ENCODE measurements at places on chromosomes 5 and 9. TPM values are rescaled to one million over a fixed set of nuclear protein-coding genes. Genes with fewer than 3 reads are reported as not detected.

GRCh38 chr5:34660444-34660843 is 4.3 kb downstream of the RAI14 start:
- no peaks in the 10 kb centered on the region for H3K36me3 ChIP-seq
- H3K27ac ChIP-seq = no peak overlapping the region
- peaks cover 13% of the 10 kb centered on the region for H3K4me1 ChIP-seq

- H3K27me3 ChIP-seq = no peaks in the 10 kb centered on the region
- H3K36me3 ChIP-seq = no peaks in the 10 kb centered on the region
- DNase-seq = no peak
- H3K4me3 ChIP-seq = no peak overlapping the region
- peak overlapping the region; percentile 60 for H3K27ac ChIP-seq
These were observed 101.9 kb downstream of the SLC28A3 start for GRCh38 chr9:84238652-84239051.

The C1QTNF3 gene
- total RNA-seq = 1.1 TPM

The BTNL9 gene
- total RNA-seq = not detected

The GPRIN1 gene
- 1.4 TPM for total RNA-seq

DNA sequence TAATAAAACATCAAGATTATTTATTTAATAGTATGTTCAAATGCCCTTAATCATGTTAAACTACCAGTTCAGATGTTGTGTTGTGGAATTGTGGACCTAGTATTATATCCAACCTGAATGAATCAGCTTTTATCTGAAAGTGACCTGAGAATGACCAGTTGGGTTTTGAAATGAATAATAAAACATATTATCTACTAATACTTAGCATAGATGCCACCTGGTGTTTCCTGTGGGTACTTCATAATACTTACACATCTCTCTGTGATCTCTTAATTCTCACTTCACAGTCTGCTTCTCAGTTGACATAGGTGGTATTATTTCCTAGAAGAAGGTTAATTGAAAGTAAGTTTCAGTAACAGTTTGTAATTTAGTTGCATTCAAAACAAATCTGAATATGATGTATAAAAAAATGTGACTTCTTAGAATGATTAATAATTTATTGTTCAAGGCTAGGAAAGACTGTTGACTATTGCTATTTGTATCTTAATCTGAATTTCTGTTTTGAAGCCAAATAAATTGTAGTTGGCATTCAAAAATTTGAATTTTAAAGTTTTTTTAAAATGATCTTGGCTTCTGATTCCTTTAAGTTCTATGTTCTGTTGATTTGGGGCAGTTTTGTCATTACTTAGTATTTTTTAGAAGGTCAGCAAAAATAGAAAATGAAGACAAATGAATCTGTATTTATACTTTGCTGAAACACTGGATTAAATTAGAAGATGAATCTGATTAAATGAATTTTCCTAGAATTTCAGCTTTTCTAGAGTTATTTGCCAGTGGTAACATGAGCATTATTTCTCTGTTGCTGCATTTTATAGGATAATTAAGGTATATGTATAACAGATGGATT is 48.2 kb downstream of the KIF2A start:
- no peak for DNase-seq
- no peaks in the 10 kb centered on the region for H3K27me3 ChIP-seq

DNA sequence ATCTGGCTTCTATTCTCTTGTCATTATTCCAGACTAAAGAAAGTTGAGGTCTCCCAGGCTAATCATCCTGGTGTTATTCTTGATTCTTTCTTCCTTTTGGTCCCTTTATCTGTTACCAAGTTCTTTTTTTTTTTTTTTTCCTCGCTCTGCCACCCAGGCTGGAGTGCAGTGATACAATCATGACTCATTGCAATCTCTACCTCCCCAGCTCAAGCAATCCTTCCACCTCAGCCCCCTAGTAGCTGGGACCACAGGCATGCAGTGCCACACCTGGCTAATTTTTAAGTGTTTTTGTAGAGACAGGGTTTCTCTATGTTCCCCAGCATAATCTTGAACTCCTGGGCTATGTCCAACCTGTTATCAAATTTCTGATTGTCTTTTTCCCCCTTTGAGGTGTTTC is 126.6 kb upstream of the DHFR start:
- no peak overlapping the region for H3K27ac ChIP-seq
- H3K36me3 ChIP-seq = peaks cover 27% of the 10 kb centered on the region
- no peak for DNase-seq
- no peaks in the 10 kb centered on the region for H3K27me3 ChIP-seq
- H3K4me1 ChIP-seq = peaks cover 15% of the 10 kb centered on the region

The CYLC2 gene
- total RNA-seq = not detected

- H3K27ac ChIP-seq = no peak overlapping the region
- H3K36me3 ChIP-seq = peaks cover 38% of the 10 kb centered on the region
- DNase-seq = no peak
- H3K27me3 ChIP-seq = no peaks in the 10 kb centered on the region
- no peak overlapping the region for H3K4me3 ChIP-seq
These were observed 4.2 kb downstream of the DOCK2 start for GRCh38 chr5:169641253-169641652.

DNA sequence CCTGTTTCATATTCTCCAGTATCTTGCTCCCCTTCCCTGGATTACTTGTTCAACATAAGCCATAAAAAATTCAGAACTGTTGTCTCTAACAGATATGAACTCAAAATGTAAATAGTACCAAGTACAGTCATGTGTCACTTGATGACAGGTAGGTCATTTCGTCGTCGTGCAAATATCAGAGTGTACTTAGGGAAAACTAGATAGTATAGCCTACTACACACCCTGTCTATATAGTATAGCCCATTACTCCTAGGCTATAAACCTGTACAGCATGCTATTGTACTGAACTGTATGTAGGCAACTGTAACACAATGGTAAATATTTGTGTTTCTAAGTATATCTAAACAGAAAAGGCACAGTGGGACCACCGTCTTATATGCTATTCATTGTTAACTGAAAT is 39.1 kb downstream of the SMIM15 start:
- no peaks in the 10 kb centered on the region for H3K4me1 ChIP-seq
- peaks cover 5% of the 10 kb centered on the region for H3K36me3 ChIP-seq
- no peak overlapping the region for H3K27ac ChIP-seq
- no peak for DNase-seq
- H3K4me3 ChIP-seq = no peak overlapping the region
- H3K27me3 ChIP-seq = no peaks in the 10 kb centered on the region

DNA sequence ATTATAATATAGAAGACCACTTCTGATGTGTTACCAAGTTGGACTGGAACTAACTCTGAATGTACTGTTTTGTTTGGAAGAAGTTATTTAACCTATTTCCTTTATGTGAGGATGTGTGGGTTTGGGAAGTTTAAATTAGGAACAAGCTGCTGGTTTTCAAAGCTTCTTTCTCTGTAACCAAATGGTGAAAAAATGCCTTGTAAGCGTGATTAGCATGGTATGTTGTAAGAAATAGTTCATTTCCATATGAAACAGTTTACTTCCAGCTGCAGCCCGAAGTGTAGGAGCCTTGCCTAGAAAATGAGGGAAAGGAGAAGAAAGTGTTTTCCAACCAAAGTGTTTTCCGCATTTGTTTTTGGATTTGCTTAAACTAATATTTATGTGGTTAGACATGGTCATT is 36.0 kb downstream of the TTC1 start:
- DNase-seq = no peak
- H3K36me3 ChIP-seq = peaks cover 23% of the 10 kb centered on the region
- no peaks in the 10 kb centered on the region for H3K27me3 ChIP-seq

DNA sequence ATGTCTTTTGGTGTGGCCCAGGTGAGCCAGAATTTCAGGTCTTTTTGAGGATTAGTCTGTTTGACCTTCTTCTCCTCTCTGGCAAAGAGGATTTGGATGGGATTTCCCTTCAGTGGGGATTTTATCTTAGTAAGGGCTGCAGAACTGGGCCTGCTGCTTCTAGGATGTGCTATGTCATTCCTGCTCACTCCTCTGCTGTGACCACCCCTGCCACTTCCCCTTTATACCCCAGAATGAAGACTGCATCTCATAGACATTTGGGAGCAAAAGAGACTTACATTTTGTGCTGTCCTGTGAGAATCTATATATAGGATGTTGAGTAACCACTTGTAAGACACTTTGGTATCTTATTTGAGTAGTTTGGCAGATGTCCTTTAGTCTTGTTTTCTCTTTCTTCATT is 76.2 kb downstream of the ARHGAP26 start:
- H3K27me3 ChIP-seq = no peaks in the 10 kb centered on the region
- H3K36me3 ChIP-seq = no peaks in the 10 kb centered on the region
- H3K4me3 ChIP-seq = no peak overlapping the region
- H3K4me1 ChIP-seq = peaks cover 29% of the 10 kb centered on the region

- peaks cover 7% of the 10 kb centered on the region for H3K27me3 ChIP-seq
- H3K4me1 ChIP-seq = peaks cover 8% of the 10 kb centered on the region
- H3K27ac ChIP-seq = no peak overlapping the region
These were observed 16.7 kb upstream of the HSD17B4 start for GRCh38 chr5:119435436-119436132.

DNA sequence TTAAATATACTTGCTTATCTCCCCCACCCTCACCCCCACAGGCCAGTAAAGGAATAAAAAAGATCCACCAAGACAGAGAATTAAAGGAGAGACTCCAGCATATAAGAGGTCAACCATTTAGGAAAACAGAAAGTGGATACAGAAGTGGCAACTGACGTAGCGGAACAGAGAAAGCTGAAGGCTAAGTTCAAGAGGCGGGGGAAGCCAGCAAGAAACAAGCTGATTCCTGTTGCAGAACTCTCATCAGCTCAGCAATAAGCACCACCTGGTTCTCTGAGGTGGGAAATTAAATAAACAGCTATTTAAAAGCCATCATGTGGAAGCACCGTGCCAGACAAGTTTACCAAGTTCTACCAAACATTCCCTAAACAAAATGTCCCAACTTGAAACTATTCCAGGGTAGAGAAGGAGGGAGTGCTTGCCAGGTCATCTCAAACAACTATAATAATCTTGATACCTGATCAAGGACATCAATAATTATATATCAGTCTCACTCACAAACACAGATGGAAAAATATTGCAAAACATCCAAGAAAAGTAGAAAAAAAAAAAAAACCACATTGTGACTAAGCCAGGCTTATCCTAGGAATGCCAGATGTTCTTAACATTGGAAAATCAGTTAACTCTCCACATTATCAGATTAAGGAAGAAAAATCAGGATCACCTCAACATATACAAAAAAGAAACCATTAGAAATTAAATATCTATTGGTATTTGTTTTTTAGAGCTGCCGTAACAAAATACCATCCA is 7.3 kb upstream of the ARL15 start:
- peaks cover 12% of the 10 kb centered on the region for H3K27me3 ChIP-seq
- H3K4me1 ChIP-seq = no peaks in the 10 kb centered on the region
- no peaks in the 10 kb centered on the region for H3K36me3 ChIP-seq
- no peak overlapping the region for H3K27ac ChIP-seq

GRCh38 chr5:56637321-56637920 is 177.9 kb upstream of the MAP3K1 start:
- no peak overlapping the region for H3K27ac ChIP-seq
- H3K36me3 ChIP-seq = no peaks in the 10 kb centered on the region
- H3K4me3 ChIP-seq = no peak overlapping the region
- H3K4me1 ChIP-seq = peaks cover 3% of the 10 kb centered on the region

- DNase-seq = no peak
- H3K4me3 ChIP-seq = no peak overlapping the region
- no peaks in the 10 kb centered on the region for H3K27me3 ChIP-seq
- no peak overlapping the region for H3K27ac ChIP-seq
- H3K4me1 ChIP-seq = no peaks in the 10 kb centered on the region
These were observed 561.8 kb downstream of the CETN3 start for GRCh38 chr5:89847743-89848142.

The TRIM7 gene
- 1.8 TPM for total RNA-seq

DNA sequence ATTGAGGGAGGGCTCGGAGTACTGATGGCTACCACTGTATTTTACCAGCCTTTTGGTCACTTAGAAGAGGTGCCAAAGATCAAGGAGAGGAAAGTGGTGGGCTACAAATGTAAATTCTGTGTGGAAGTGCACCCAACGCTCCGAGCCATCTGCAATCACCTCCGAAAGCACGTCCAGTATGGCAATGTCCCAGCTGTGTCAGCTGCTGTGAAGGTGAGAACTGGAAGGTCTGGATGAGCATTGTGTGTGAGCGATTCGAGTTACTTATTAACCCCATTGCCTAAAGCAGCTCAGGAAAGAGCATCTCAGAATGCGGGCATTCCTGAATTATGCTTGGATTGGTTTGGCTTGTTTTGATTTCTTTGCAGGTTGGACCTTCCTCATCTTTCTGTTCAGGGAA is 67.5 kb downstream of the ZNF462 start:
- no peaks in the 10 kb centered on the region for H3K36me3 ChIP-seq
- no peak overlapping the region for H3K4me3 ChIP-seq
- DNase-seq = no peak
- no peaks in the 10 kb centered on the region for H3K27me3 ChIP-seq
- H3K27ac ChIP-seq = no peak overlapping the region

DNA sequence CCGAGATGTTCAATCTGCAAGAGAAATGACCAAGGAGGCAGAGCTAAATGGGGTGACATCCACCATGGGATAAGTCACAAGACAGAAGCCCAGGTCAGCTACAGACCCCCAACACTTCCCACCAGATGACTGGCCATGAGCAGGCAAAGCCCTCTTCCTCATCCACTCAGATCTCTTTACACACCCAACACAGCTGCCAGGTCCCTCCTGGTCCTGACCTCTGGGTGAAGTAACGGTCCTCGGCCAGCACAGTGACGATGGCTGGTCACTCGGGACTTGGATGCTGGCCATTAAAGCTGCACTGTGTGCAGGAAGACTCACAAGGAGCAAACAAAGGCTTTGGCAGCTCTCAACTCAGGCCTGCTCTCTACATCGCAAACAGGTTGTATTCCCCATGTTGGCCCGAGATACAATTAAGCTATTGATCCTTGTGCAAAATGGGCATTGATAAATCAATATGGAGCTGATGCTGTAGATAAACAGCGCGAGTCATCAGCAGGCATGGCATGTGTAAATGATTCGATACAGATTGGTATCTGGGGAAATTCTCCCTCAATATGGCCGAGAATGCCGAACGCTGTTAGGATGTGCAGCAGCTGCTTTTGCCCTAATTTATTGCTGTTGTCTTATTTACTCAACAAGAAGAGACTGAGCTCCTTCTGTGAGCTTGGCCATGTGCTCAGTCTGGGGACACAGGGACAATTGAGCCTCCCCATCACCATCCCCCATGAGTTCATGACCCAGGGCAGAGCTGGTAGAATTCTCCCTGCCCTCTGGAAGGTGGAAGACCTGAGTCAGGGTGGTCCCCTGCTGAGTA is 98.7 kb downstream of the C5orf15 start:
- no peak overlapping the region for H3K4me3 ChIP-seq

The PITX1 gene
- total RNA-seq = 0.25 TPM

DNA sequence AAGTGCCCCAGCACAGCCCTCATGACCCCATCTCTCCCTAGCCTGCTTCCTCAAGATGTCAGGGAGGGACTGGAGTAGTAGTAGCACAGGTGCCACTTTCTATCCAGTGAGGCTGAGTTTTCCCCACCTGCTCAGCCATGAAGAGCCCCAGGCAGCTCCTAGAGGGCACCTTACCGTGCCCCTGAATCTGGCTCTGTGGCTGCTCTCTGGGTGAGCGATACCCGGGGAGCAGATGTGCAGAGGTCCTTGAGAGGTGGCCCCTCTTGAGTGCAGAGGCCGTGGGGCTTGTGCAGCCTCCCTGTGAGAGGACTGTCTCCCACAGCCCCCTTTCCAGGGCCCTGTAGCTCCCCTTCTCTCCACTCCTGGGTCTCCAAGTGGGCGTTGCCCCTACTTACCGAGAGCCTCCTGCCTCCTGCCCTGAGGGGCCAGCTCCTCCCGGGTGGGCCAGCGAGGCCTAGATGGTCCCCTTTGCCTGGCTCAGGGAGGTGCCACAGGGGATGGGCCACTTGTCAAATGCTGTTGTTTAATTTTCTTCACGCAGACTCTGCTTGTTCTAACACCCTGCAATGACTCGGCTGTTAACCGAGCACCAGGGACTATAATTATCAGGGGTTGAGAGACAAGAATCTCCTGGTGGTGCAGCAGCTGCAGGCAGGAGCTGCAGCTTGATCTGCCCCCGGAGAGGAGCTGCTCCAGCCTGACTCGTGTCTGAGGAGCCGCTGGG is 29.6 kb upstream of the PITX1 start:
- H3K36me3 ChIP-seq = no peaks in the 10 kb centered on the region
- H3K4me1 ChIP-seq = no peaks in the 10 kb centered on the region
- DNase-seq = no peak
- no peak overlapping the region for H3K4me3 ChIP-seq
- no peaks in the 10 kb centered on the region for H3K27me3 ChIP-seq

All from activated naive CD4-positive, alpha-beta T cell treated with anti-CD3 and anti-CD28 coated beads for 36 hours (primary cell).